ENCODE measurements at places on chromosomes 5 and 9.

DNA sequence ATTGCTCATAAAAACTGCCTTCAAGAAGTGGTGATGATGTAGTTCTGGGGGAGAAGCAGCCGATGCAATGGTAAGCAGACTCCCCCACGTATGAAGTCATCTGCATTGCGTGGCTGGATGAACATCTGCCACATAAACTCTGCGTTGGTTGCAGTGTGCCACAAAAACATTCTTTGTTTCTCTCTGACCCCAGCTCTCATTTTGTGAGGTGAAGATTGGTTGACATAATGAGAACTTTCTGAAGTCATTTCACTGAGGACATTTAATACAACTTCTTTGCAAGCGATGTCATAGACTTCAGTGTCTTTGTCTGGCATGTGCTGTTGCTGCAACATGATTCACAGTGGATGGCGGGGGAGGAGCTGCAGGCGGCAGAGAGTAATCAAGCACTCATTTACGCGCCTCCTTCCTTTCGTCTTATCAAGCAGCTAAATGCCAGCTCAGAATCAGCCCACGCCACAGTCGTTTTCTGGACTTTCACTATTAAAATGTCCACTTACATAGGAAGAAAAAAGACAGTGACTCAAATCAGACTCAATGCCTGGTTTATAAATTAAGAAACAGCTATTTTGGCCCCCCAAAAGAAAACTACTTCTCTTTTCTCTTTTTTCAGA lies 91.5 kb upstream of the NFIL3 start:
- DNase-seq: no peak

GRCh38 chr9:137660144-137660543 lies 41.3 kb downstream of the EHMT1 start:
- DNase-seq: no peak

DNA sequence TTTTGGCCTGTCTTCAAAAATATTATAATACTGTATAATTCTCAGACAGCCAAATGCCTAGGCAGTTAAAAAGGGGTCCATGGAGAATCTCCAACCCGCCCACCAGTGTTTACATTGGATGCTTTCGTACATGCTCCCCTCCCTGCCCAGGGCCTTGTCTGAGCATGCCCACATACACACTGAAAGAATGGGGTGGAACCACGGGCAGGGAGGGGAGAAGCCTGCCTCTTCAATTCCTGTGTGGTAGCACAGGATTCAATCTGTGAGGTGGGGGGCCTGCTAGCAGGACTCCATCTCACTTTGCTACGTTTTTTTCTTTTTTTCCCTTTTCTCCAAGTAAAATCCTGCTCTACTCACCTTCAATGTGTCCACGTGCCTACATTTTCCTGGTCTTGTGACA lies 314.7 kb upstream of the GRAMD2B start:
- no peak for DNase-seq

DNA sequence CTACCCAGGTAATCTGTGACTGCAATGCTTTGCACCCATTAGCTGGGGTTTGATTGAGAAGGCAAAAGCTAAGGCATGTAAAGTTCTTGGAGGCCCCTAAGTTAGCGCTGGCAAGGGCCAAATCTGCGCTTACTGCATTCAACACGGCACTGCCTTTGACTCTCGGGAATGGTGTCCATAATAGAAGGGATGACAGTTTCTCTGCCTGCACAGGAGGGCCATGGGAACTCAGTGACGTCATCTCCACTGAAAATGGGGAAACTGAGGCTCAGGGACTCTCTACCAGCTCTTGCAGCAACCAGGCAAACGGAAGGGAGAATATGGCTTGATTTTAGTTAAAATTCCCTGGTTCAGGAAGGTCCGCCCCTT lies 487 bp downstream of the SPATA24 start:
- DNase-seq: no peak

DNA sequence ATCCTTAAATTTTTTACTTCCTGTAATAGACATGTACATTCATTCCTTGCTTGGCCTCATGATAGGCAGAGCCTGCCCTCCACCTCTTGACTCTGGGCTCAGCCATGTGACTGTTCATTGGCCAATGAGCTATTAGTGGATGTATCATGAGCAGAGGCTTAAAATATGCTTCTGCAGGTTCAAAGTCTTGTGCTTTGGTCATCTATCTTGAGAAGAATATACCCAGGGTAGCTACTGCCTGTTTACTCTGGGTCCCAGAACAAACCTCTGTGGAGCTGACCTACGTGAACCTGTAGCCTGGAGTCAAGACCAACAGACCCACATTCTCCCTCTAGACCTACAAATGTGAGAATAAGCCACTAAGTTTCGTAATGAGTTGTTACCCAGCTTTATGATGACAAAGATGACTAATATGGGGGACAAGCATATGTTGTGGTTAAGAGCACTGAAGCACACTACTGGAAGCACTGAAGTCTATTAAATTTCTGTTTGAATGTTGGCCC lies 244.4 kb downstream of the MAST4 start:
- no peak for DNase-seq

- DNase-seq: no peak
Measured at GRCh38 chr5:6181147-6181729, 197.1 kb downstream of the MED10 start.

GRCh38 chr9:133506653-133507038 lies 18.1 kb downstream of the MYMK start:
- no peak for DNase-seq

GRCh38 chr5:64176301-64176700 lies 10.7 kb downstream of the RNF180 start:
- no peak for DNase-seq

- no peak for DNase-seq
Measured at GRCh38 chr9:134228649-134229048, 64.3 kb upstream of the RNU6ATAC start.

- DNase-seq: no peak
Measured at GRCh38 chr5:172466062-172466461, 11.7 kb upstream of the SH3PXD2B start.

DNA sequence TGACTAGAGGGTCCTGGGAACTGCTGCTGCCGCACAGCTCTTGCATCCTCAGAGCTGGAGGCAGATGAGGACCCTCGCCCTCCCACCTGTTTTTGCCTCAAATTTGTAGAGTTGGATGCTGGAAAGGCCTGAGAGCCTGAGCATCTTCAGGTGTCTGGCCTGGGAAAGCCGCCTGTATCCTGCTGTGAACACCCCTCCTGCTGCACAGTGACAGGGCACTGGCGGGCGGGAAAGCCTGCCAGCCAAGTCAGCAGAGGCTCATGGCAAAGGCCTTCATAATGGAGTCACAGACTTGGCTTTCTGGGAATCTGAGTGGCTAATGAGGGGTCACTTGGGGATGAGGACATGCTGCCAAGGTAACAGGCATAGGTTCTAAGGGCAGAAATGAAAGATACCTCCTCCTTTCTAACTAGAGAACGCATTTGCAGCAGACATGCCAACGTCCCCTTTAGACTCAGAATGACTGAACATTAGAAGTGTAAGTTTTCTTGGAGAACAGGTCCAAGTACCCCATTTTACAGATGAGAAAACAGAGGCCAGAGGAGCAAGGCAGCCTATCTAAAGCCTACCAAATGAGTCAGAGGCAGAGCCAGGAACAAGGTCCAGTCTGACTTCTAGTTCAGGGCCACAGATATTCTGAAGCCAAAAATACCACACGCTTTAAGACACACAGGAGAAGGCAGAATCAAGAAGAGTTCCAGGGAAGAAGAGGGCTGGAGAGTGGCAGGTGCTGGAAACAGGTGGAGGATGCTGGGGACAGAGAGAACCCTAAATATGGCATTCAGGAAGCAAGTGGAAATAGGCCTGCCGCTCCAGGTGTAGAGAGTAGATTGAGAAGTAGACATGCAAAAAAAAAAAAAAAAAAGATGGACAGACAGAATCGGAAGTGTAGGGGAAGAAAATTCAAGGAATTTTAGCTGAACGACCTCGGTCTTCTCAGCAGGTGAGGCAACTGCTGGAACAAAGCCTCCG lies 44.1 kb downstream of the EPB41L4B start:
- no peak for DNase-seq

GRCh38 chr5:56247592-56247991 lies 14.5 kb upstream of the ANKRD55 start:
- no peak for DNase-seq

GRCh38 chr9:90919883-90920282 lies 118.3 kb downstream of the SYK start:
- no peak for DNase-seq
